Small intestine (tissue), 16 donors: ENCODE measurements at places on chromosomes 5 and 9.
A peak's percentile ranks its signal among the peaks of the same experiment; 100 is the strongest.

GRCh38 chr5:113378959-113379541, 55.7 kb downstream of the TSSK1B start:
- peak; percentile 62 for DNase-seq

DNA sequence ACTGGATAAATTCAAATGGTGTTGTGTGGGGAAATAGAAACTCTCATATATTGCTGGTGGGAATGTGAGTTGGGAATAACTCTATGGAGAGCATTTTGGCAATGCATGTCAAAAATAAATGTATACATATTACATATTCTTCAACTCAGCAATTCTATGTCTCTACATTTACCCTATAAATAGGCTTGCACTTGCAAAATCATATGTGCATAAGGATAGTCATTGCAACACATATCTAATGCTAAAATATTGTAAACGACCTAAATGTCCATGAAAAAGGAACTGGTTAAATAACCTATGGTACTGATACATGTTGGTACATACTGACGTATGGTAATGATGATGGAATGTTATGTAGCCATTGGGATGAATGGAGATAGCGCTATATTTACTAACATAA, 94.5 kb upstream of the CHD1 start:
- DNase-seq = no peak

- peak; percentile 58 for DNase-seq
Measured at GRCh38 chr9:21326526-21327139, 8.6 kb downstream of the KLHL9 start.

DNA sequence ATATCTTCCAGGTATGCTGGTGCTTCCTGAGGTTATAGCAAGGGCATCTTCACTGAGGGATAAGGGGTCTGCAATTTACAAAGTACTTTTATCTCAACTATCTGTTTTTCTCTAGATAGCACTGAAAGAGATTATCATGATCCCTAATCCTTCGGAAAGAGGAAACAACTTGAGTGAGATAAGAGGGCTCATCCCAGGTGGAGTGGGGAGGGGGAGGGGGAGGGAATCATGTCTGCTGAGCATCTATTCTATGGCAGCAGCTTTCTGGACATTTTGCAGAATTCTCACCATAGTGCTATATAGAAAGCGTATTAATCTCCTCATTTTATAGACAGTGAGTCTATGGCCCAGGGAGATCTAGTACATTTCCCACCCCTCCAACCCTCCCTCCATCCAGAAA, 5.9 kb downstream of the TNFSF15 start:
- DNase-seq = no peak

GRCh38 chr5:72109625-72110024, 2.4 kb downstream of the MAP1B start:
- no peak for DNase-seq

DNA sequence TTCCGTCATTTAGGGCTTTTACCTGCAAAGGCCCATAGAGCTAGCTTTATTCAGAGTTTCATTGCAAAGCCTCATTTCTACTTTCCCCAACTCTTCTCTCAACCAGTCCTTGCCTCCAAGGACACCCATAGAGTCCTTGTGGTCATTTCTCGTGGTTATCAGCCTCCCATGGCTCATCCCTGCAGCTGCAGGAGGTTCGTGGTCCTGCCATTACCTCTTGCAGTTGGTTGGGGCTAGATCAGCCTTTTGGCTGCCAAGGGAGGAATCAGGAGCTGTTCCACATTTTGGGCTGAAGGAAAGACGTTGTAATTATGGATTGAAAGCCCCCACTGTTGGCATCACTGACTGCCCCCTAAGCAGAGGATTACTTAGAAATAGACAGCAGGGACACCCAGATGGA, 231.0 kb downstream of the MAN2A1 start:
- DNase-seq = no peak

GRCh38 chr5:43244823-43245565, 53.0 kb downstream of the NIM1K start:
- no peak for DNase-seq

- no peak for DNase-seq
Measured at GRCh38 chr5:8839361-8840055, 706.4 kb downstream of the SEMA5A start.
